Activated B cell treated with CpG ODN at 0.5 μM for 24 hours (primary cell): ENCODE measurements at places on chromosomes 2 and 18.

GRCh38 chr2:160278879-160279177, 78.8 kb upstream of the ITGB6 start:
- H3K27ac ChIP-seq: no peak overlapping the region
- no peaks in the 10 kb centered on the region for H3K27me3 ChIP-seq
- H3K36me3 ChIP-seq: peaks cover 76% of the 10 kb centered on the region
- no peak for DNase-seq

DNA sequence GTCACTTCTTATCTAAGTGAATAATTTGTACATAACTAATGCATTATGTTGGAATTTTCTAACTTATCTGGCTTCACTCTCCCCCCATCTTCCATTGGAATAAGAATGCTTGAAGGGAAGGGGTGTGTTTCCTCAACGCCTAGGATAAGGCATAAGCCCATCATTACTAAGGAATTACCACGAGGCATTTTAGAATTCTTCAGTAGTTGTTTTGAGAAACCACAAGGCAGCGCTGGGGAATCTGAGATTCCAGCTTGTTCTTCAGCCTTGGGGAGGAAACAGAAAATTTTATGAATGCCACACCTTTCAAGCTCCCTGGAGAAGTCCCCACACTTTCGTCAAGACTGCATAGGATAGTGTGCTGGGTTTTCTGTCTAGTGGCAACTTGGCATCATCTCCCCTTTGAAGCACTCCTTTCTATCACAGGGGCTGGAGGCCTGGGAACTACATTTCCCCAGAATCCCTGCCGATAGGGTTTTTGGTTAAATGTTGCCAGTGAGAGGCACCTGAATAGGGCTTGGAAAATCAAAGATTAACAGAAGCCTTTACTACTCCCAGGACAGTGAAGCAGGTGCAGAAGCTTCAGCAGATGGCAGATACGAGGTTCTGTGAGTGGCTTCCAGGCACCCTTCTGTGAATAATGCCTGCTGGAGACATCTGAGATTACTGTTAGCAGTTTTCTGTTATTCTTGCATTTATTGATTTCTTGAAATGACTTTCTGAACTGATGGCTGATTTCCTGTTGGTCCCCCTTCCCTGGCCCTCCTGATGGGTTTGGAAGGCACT, 192.7 kb upstream of the REV1 start:
- no peaks in the 10 kb centered on the region for H3K27me3 ChIP-seq
- H3K4me1 ChIP-seq: no peaks in the 10 kb centered on the region
- H3K36me3 ChIP-seq: peaks cover 88% of the 10 kb centered on the region
- no peak overlapping the region for H3K4me3 ChIP-seq
- DNase-seq: no peak
- no peak overlapping the region for H3K27ac ChIP-seq

GRCh38 chr2:171574149-171574795, 52.0 kb downstream of the CYBRD1 start:
- peak; percentile 81 for DNase-seq
- peak overlapping the region; percentile 16 for H3K27ac ChIP-seq
- H3K36me3 ChIP-seq: no peaks in the 10 kb centered on the region

DNA sequence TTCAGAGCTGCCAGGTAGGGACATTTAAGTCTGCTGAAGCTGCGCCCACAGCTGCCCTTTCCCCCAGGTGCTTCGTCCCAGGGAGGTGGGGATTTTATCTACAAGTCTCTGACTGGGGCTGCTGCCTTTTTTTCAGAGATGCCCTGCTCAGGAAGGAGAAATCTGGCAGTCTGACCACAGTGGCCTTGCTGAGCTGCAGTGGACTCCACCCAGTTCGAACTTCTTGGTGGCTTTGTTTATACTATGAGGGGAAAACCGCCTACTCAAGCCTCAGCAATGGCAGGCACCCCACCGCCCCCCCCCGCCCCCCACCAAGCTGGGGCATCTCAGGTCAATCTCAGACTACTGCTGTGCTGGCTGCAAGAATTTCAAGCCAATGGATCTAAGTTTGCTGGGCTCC, 458.1 kb upstream of the RAB12 start:
- no peak overlapping the region for H3K4me3 ChIP-seq
- H3K27me3 ChIP-seq: no peaks in the 10 kb centered on the region
- no peak overlapping the region for H3K27ac ChIP-seq
- no peaks in the 10 kb centered on the region for H3K4me1 ChIP-seq
- no peaks in the 10 kb centered on the region for H3K36me3 ChIP-seq

- DNase-seq: no peak
- no peaks in the 10 kb centered on the region for H3K27me3 ChIP-seq
- no peak overlapping the region for H3K4me3 ChIP-seq
- H3K4me1 ChIP-seq: peaks cover 10% of the 10 kb centered on the region
These were observed 16.6 kb downstream of the SMC6 start for GRCh38 chr2:17736989-17737388.

- H3K27ac ChIP-seq: no peak overlapping the region
- DNase-seq: no peak
- H3K27me3 ChIP-seq: no peaks in the 10 kb centered on the region
- H3K36me3 ChIP-seq: no peaks in the 10 kb centered on the region
These were observed 109.6 kb upstream of the SLC14A2 start for GRCh38 chr18:45505497-45506206.

DNA sequence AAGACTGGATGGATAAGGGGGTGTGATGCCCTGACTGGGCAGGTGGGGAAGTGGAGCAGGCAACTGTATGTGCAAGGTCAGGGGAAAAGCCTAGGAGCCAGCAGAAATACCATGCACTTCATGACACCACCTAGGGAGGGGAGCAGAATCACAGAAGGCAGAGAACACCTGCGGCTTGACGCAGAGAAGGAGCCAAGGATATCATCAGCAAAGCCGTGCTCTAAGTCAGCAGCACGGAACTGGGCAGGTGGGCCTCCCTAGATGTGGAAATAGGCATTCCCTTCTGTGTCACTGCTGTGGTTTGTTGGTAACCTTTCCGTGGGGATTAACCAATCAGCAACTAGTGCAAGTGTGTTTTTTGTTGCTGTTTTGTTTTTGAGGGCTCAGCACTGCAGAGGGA, 41.3 kb downstream of the HDLBP start:
- no peak overlapping the region for H3K27ac ChIP-seq
- no peak overlapping the region for H3K4me3 ChIP-seq
- H3K4me1 ChIP-seq: peaks cover 29% of the 10 kb centered on the region
- H3K36me3 ChIP-seq: peaks cover 5% of the 10 kb centered on the region
- DNase-seq: no peak

GRCh38 chr2:115034801-115035200, 592.4 kb downstream of the DPP10 start:
- no peaks in the 10 kb centered on the region for H3K27me3 ChIP-seq
- H3K36me3 ChIP-seq: no peaks in the 10 kb centered on the region
- DNase-seq: no peak
- no peak overlapping the region for H3K27ac ChIP-seq
- no peaks in the 10 kb centered on the region for H3K4me1 ChIP-seq

DNA sequence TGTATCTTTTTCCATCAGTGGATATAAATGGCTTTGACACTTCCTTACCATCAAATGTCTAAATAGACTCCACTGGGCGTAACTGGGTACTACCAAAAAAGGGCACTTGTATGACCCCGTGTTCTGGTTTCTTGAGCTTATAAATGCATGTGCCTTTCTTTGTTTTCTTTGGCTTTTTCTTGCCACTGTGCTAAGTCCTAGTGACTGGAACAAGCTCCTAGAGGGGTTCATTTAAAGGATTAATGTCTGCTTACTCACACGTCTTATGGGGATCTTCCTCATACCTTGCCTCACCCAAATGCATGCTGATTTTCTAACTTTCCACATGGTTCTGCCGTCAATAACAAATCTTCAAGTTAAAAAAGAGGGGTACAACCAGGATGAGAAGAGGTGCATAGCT, 19.8 kb upstream of the ZNF532 start:
- H3K27me3 ChIP-seq: peaks cover 5% of the 10 kb centered on the region
- no peak for DNase-seq
- peaks cover 12% of the 10 kb centered on the region for H3K4me1 ChIP-seq

DNA sequence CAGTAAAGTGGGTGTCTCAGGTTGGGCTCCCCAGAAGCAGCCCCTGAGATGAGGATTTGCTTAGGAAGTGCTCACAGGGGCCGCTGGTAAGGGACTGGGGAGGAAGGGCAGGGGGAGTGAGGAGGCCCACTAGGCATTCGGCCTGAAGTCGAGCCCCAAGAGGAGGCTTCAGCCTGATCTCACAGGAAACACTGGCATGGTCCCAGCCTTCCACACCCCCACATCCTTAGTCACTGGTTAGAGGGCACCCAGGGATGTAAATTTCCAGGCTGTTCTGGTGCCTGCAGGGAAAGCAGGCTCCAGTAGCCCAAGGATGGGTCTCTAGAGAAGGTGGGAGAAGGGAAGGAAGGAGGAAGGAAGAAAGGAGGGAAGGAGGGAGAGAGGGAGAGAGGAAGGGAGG, 22.4 kb upstream of the KCNK3 start:
- no peaks in the 10 kb centered on the region for H3K36me3 ChIP-seq
- peaks cover 34% of the 10 kb centered on the region for H3K27me3 ChIP-seq
- no peak overlapping the region for H3K4me3 ChIP-seq
- no peaks in the 10 kb centered on the region for H3K4me1 ChIP-seq
- H3K27ac ChIP-seq: no peak overlapping the region

- H3K27ac ChIP-seq: no peak overlapping the region
- DNase-seq: no peak
- no peaks in the 10 kb centered on the region for H3K36me3 ChIP-seq
- peaks cover 22% of the 10 kb centered on the region for H3K27me3 ChIP-seq
- no peaks in the 10 kb centered on the region for H3K4me1 ChIP-seq
These were observed 35.0 kb downstream of the TSN start for GRCh38 chr2:121790276-121790956.

GRCh38 chr2:158774681-158775080, 20.4 kb upstream of the DAPL1 start:
- H3K36me3 ChIP-seq: no peaks in the 10 kb centered on the region
- H3K4me1 ChIP-seq: no peaks in the 10 kb centered on the region
- H3K4me3 ChIP-seq: no peak overlapping the region
- no peaks in the 10 kb centered on the region for H3K27me3 ChIP-seq
- no peak for DNase-seq
- no peak overlapping the region for H3K27ac ChIP-seq

GRCh38 chr2:122535960-122536505, 780.6 kb downstream of the TSN start:
- no peak overlapping the region for H3K4me3 ChIP-seq
- H3K27me3 ChIP-seq: no peaks in the 10 kb centered on the region
- H3K36me3 ChIP-seq: no peaks in the 10 kb centered on the region
- no peak overlapping the region for H3K27ac ChIP-seq
- no peak for DNase-seq
- H3K4me1 ChIP-seq: no peaks in the 10 kb centered on the region

DNA sequence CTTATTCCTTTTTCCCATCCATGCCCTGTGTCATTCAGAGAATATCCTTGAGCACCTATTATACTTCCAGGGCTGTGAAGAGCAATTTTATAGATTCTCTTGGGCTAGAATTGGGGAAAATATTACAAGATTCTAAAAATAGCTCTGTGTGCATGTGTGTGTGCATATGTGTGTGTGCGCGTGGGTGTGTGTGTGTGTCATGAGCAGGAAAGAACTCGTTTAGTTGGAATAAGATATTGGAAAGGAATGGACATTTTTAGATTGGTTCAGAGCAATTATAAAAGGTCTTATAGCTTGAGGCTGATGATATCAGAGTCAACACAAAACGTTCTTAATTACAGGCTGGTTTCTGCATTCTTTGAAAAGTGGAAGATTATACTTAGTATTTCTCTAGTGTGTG, 212.1 kb upstream of the COPS8 start:
- peaks cover 2% of the 10 kb centered on the region for H3K4me1 ChIP-seq
- H3K27ac ChIP-seq: no peak overlapping the region
- H3K4me3 ChIP-seq: no peak overlapping the region
- H3K36me3 ChIP-seq: no peaks in the 10 kb centered on the region
- no peaks in the 10 kb centered on the region for H3K27me3 ChIP-seq

GRCh38 chr2:169822785-169823392, 1.8 kb downstream of the METTL5 start:
- peaks cover 36% of the 10 kb centered on the region for H3K36me3 ChIP-seq
- H3K4me3 ChIP-seq: peak overlapping the region; percentile 42
- H3K27ac ChIP-seq: no peak overlapping the region
- peaks cover 40% of the 10 kb centered on the region for H3K4me1 ChIP-seq
- no peaks in the 10 kb centered on the region for H3K27me3 ChIP-seq
- DNase-seq: no peak

- H3K36me3 ChIP-seq: peaks cover 2% of the 10 kb centered on the region
- H3K27ac ChIP-seq: no peak overlapping the region
- no peak for DNase-seq
- peaks cover 24% of the 10 kb centered on the region for H3K4me1 ChIP-seq
- no peaks in the 10 kb centered on the region for H3K27me3 ChIP-seq
These were observed 8.6 kb upstream of the TMX3 start for GRCh38 chr18:68723539-68723938.

GRCh38 chr18:44969214-44969795, 288.6 kb downstream of the SETBP1 start:
- DNase-seq: no peak
- no peak overlapping the region for H3K4me3 ChIP-seq
- H3K27ac ChIP-seq: peak overlapping the region; percentile 4
- peaks cover 20% of the 10 kb centered on the region for H3K36me3 ChIP-seq
- peaks cover 51% of the 10 kb centered on the region for H3K4me1 ChIP-seq

DNA sequence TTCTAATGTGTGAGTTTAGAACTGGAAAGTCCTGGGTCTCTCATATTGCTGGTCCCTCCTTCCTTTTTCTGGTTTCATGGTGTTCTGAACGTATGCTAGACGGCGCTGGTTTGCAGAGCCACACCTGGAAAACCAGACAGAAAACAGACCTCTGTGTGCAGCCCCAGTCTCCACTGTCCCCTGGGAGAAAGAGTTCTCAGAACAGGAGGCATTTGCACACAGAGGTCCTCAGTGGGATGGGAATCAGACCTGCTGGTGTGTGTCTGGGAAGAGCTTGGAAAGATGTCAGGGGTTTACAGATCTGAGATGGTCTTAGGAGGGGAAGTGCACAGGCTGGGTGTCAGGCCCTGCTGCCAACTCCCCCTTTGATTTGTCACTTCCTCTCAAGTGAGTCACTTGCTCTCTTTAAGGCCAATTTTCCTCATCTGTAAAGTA, 14.9 kb upstream of the MBP start:
- H3K36me3 ChIP-seq: peaks cover 9% of the 10 kb centered on the region
- peak overlapping the region; percentile 96 for H3K27ac ChIP-seq
- peak overlapping the region; percentile 66 for H3K4me3 ChIP-seq
- H3K27me3 ChIP-seq: no peaks in the 10 kb centered on the region
- peaks cover 46% of the 10 kb centered on the region for H3K4me1 ChIP-seq
- DNase-seq: peak; percentile 37

DNA sequence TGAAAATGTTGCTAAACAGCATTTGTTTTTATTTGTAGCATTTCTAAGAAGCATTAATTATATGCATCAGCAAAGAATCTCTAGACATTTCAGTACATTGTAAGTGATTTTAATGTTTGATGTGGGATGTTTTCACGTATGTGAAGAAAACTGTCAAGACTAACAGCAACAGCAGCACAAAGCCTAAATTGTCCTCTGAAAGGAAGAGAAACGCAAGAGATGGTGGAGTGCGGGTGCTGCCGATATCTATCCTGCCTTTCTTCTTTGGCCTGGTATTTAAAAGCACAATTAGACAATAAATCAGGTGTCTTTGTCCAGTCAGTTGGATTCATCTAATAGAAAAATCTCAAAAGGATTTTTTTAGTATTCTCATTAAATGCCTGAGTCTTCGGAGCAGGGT, 3.1 kb downstream of the TWIST2 start:
- no peaks in the 10 kb centered on the region for H3K36me3 ChIP-seq
- H3K27me3 ChIP-seq: peaks cover 30% of the 10 kb centered on the region
- no peaks in the 10 kb centered on the region for H3K4me1 ChIP-seq
